ENCODE measurements at places on chromosomes 4 and X. TPM values are rescaled to one million over a fixed set of nuclear protein-coding genes. Genes with fewer than 3 reads are reported as not detected.

The P2RY8 gene
- total RNA-seq = 0.78 TPM

DNA sequence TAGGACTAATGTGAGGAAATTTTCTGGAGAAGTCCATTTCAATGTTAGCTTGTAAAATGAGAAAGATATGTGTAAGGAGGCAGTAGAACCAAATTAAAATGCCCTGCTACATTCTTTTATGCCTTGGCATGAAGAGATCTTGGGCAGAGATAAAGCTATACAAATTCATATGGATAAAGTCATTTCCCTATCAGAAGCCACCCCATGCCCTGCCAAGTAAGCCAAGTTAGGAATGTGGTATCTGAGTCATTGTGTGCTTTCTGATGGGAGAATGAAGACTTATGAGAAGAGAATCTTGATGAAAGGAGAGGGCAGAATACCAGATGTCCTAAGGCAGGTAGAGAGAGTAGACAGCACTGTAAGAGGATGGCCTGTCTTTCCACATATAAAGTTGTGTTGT, 83.7 kb downstream of the TEX13A start:
- DNase-seq = no peak

The GNRHR gene
- total RNA-seq = not detected

The PCYT1B gene
- total RNA-seq = 1.3 TPM

DNA sequence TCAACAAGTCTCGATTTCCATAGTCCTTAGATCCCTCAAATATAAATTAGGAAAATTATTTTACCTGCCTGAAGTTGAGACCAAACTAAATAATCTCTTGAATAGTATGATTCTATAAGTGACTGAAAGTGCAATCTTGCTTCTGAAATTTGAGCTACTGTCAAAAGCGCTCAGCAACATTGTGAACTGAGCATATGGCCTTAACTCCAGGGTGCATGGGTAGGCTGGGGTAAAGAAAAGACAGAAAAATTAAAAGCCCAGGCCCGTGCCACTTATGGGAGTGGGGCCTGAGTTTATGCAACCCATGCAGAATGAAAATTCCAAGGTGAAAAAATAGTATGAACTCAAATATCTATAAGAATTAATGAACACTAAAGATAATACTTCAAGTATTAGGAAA, 9.8 kb downstream of the PGRMC2 start:
- DNase-seq = no peak

DNA sequence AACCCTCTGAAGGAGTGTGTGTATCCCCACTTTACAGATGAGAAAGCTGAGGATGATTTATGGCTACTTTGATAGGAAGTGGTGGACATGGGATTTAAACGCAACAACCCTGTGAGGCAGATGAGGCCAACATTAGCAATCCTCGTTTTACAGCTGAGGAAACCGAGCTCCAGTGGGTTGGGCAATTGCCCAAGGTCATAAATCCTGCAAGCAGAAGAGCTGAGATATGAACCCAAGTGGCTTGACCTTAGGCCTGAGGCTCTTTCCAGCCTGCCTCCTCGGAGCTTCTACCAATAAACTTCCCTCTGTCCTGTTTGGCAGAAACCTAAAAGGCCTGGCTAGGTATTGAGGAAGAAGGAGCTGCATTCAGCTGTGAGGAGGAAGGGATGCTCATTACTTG, 185.5 kb upstream of the RBPJ start:
- DNase-seq = no peak

GRCh38 chr4:5211282-5211839, 160.1 kb downstream of the STK32B start:
- DNase-seq = no peak

GRCh38 chr4:136829280-136829679, 703.0 kb downstream of the PCDH18 start:
- no peak for DNase-seq

The ZNF674 gene
- 0.99 TPM for total RNA-seq

- DNase-seq = peak; percentile 50
These were observed 875 bp downstream of the LAP3 start for GRCh38 chr4:17577665-17578481.

DNA sequence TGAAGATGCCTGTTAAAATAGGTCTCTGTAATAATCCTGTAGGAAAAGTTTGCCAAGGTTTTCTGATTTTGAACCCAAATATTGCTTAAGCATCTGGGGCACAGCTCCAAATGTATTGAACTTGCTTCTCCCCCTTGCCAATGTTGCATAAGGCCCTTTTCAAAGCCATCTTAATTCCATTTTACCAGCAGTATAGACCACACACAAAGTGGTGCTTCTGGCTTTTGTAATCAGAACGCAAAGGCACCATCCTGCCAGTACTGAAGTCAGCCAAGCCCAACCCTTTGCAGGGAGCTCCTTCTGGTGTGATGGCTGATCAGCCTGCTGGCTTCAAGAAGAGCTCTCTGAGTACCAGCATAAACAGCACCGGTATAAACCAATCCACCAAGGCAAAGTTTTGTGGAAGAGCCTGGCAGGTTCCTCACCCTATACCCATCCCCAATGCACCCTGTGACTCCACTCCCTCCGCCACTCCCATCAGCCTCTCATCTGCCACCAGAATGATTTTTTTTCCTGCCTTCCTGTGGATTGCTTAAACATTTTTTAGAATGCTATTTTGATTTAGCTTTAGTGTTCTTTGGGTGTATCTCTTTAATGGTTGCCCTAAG, 39.2 kb upstream of the USP9X start:
- DNase-seq = no peak

DNA sequence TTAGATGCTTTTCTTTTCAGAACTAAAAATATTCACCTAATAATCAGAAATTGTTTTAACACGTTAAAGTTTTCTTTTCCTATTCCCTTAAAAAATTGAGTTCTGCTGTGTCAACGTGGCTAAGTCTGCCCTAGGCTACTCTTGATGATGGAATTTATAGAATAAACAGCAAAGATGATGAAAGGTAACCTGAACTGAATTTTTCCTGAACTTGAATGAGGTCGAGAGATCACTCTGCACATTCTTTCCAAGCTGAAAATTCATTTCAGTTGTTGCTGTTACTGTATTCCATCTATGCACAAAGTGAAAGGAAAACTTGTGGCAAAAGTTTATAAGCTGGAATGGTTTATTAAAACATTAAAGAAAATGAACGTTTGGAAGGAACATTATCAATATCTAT, 245.9 kb upstream of the GIMD1 start:
- DNase-seq = no peak

DNA sequence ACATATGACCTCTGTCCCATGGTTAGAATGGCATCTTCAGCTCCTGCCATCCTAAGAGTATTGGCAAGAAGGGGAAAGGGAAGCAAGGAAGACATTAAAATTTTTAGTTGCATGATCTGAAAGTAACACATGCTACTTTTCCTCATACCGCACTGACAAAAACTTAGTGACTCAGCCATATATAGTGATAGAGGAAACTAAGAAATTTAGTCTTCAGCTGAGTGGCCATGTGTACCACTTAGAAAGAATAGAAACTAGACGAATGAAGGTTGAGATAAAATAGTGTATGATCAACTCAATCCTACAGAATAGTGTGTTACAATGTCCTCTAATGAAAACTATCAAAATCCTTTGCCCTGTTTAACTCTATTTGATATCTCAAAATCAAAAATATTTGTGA, 164.1 kb downstream of the PPP3CA start:
- DNase-seq = no peak
